Endothelial cell (in vitro differentiated cells): ENCODE measurements at places on chromosomes 16 and 17. TPM values are rescaled to one million over a fixed set of nuclear protein-coding genes. Genes with fewer than 3 reads are reported as not detected.

The FOXO3B gene
- total RNA-seq = 14.2 TPM

The OTOP2 gene
- not detected for total RNA-seq

The GOSR2 gene
- 51.2 TPM for total RNA-seq

The ACSM5 gene
- total RNA-seq = not detected

The SERPINF2 gene
- total RNA-seq = 0.56 TPM

The TOP3A gene
- 39.2 TPM for total RNA-seq

- H3K27ac ChIP-seq = no peak overlapping the region
- no peak for DNase-seq
Observed at GRCh38 chr16:57023541-57024249, 34.3 kb downstream of the NLRC5 start.

GRCh38 chr16:54026456-54026855 lies 260.1 kb downstream of the IRX3 start:
- peaks cover 1% of the 10 kb centered on the region for H3K27me3 ChIP-seq
- no peak for DNase-seq
- peaks cover 4% of the 10 kb centered on the region for H3K36me3 ChIP-seq
- H3K27ac ChIP-seq = no peak overlapping the region
- H3K4me1 ChIP-seq = no peaks in the 10 kb centered on the region

- no peak overlapping the region for H3K27ac ChIP-seq
- no peak overlapping the region for H3K4me3 ChIP-seq
- no peak for DNase-seq
- H3K27me3 ChIP-seq = peaks cover 5% of the 10 kb centered on the region
Observed at GRCh38 chr17:17628388-17629008, 37.0 kb upstream of the PEMT start.

- H3K27me3 ChIP-seq = no peaks in the 10 kb centered on the region
- no peak for DNase-seq
- no peak overlapping the region for H3K4me3 ChIP-seq
- H3K4me1 ChIP-seq = no peaks in the 10 kb centered on the region
- no peaks in the 10 kb centered on the region for H3K36me3 ChIP-seq
- no peak overlapping the region for H3K27ac ChIP-seq
Observed at GRCh38 chr17:5702951-5703510, 118.7 kb upstream of the NLRP1 start.

GRCh38 chr16:28112908-28113307 lies 49.4 kb upstream of the GSG1L start:
- H3K4me3 ChIP-seq = peak overlapping the region; percentile 3
- no peaks in the 10 kb centered on the region for H3K4me1 ChIP-seq
- no peaks in the 10 kb centered on the region for H3K27me3 ChIP-seq
- DNase-seq = no peak
- no peak overlapping the region for H3K27ac ChIP-seq
- H3K36me3 ChIP-seq = peaks cover 24% of the 10 kb centered on the region

DNA sequence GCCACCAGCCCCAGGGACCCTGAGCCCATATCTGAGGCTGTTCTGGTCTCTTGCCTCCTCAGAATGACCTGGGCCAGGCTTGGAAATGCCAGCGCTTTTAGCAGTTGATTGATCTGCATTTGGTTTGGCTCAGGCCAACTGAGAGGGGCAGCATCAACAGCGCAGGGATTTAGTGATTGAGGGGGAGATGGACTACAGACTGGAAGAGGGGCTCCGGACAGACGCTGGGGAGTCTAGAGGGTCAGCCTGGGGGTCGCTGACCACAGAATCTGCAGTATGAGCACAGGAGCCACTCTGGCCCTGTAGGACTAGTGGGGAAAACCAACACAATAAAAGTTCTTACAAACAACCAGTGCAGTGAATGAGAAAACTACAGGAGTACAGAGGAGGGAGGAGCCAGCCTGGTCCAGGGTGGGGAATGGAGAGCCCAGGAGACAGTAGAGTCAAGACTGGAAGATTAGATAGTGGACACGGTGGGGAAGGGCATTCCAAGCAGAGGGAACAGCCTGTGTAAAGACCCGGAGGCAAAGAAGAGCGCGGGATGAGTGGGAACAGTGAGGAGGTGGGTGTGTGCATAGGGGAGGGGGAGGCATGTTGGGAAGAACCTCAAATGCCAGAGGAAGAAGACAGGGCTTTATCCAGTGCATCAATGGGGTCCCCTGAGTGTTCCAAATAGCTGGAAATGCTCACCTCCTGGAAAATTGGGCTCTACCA lies 128.9 kb downstream of the MRM1 start:
- H3K27ac ChIP-seq = no peak overlapping the region
- no peak overlapping the region for H3K4me3 ChIP-seq
- no peaks in the 10 kb centered on the region for H3K36me3 ChIP-seq
- DNase-seq = no peak

- peaks cover 16% of the 10 kb centered on the region for H3K4me1 ChIP-seq
Observed at GRCh38 chr16:75578212-75578611, 12.0 kb downstream of the GABARAPL2 start.

GRCh38 chr17:35537601-35538141 lies at the start of gene SLFN12L:
Gene SLFN12L (minus strand): TSS chr17:35537678. CDS start chr17:35522364, 15,314 bp downstream.
- H3K27me3 ChIP-seq = no peaks in the 10 kb centered on the region
- no peak within 1 kb of the TSS for H3K27ac ChIP-seq
- no peaks in the 10 kb centered on the region for H3K36me3 ChIP-seq
- H3K4me3 ChIP-seq = no peak within 1 kb of the TSS
